ENCODE measurements at places on chromosomes 4 and X.

GRCh38 chr4:11341337-11342043, 87.2 kb downstream of the HS3ST1 start:
- no peak for DNase-seq

GRCh38 chr4:106312377-106312776, 3.6 kb downstream of the TBCK start:
- no peak for DNase-seq

DNA sequence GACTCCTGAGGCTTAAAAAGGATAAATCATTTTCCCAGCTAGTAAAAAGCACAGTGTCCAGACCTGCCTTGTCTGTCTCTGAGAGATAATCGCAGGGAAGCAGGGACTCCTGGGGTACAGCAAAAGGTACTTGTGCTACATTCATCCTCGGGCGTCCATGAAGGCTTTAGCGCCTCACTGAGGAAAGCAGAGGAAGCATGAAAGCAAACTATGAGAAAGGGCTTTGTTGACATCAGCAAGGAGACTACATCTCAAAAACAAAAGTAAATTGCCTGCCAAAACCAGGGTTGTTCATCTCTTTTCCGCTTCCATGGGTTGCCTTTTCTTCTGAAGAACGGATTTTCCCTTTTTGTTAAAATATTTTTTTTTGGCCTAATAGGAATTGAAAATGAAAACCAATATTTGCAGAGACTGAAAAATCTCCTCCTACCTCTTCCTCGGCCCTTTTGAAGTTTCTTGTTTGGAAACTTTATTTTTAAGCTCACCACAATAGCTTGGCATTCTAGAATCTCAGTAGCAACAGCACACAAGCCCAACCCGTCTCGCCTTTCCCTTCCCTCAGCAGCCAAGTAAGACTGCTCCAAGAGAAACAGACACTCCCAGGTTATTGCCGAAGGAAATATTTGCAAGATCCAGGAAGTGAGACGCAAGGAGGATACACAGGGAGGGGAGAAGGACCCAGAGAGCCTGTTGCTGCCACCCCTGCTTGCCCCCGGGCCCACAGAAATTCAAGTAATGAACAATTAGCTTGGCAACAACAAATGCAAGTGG, 148.3 kb upstream of the DGKK start:
- no peak for DNase-seq

GRCh38 chrX:19121898-19122640, at the start of gene ADGRG2:
ADGRG2 (minus strand) TSS chrX:19122468; CDS start chrX:19068834, 53,634 bp downstream.
- DNase-seq: no peak

Data from vagina (tissue), 2 donors.